ENCODE measurements at places on chromosomes 1 and 21. TPM values are rescaled to one million over a fixed set of nuclear protein-coding genes. Genes with fewer than 3 reads are reported as not detected.

DNA sequence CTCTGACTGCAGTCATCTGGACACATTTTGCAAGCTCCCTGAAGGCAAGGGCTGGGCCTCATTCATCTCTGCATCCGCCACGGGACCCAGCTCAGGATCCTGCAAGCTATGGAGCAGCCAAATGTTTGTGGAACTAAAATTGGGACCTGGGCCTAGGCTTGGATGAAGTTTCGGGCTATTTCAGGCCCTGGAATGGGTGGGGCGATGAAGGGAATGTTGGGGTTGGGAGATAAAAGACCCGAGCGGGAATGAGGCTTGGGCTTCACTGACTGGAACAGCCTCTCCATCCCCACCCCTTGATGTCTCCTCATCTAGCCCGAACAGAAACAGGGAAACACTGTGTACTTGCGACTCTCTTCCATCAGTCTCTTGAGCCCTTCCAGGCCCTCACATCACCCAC is 7.3 kb upstream of the AHCYL1 start:
- no peak overlapping the region for H3K27ac ChIP-seq
- DNase-seq, result no peak
- no peak overlapping the region for H3K4me3 ChIP-seq
- no peaks in the 10 kb centered on the region for H3K4me1 ChIP-seq
- H3K36me3 ChIP-seq, result no peaks in the 10 kb centered on the region
- H3K27me3 ChIP-seq, result no peaks in the 10 kb centered on the region

- no peak overlapping the region for H3K27ac ChIP-seq
- H3K27me3 ChIP-seq, result no peaks in the 10 kb centered on the region
- DNase-seq, result no peak
- H3K4me1 ChIP-seq, result no peaks in the 10 kb centered on the region
- H3K36me3 ChIP-seq, result no peaks in the 10 kb centered on the region
These were observed 61.0 kb upstream of the NBPF3 start for GRCh38 chr1:21378705-21379494.

DNA sequence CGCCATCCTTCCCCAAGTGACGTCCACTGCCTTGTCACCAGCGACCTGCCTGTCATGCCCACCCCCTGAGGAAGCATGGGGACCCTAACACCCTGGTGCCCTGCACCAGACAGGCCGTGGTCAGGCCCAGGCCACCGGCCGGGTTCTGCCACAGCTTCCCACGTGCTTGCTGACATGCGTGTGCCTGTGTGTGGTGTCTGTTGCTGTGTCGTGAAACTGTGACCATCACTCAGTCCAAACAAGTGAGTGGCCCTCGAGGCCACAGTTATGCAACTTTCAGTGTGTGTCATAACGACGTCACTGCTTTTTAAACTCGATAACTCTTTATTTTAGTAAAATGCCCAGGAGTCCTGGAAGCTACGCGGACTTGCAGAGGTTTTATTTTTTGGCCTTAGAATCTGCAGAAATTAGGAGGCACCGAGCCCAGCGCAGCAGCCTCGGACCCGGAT is 8.5 kb upstream of the CTRC start:
- H3K27me3 ChIP-seq, result no peaks in the 10 kb centered on the region
- H3K36me3 ChIP-seq, result no peaks in the 10 kb centered on the region
- no peak overlapping the region for H3K27ac ChIP-seq
- DNase-seq, result no peak
- H3K4me1 ChIP-seq, result no peaks in the 10 kb centered on the region

Gene LENEP
- not detected for total RNA-seq

DNA sequence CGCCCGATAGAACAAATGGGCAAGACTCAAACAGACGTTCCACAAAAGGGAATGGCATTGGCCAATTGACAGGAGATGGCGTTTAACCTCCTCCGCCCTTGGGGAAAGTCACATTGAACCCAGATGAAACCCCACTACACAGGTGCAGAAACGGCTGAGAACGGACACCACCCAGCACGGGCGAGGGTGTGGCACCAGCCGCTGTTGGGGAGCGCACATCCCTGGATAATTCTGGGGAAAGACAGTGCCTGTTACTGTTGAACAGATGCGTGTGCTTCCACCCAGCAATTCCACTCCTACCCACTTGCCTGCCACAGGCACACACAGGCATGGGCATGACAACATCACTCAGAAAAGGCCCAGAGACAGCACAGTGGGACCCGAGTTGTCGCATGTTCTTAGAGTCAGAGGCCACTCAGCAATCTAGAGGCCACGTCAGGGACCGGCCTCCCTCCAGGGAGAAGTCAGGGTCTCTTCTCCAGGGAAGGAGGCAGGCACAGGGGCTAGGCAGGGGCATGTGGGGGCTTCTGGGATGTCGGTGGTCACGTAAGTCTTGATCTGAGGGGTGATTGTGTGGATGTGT is 15.2 kb downstream of the PRXL2B start:
- peaks cover 22% of the 10 kb centered on the region for H3K27me3 ChIP-seq
- H3K36me3 ChIP-seq, result no peaks in the 10 kb centered on the region
- H3K4me1 ChIP-seq, result no peaks in the 10 kb centered on the region
- no peak overlapping the region for H3K4me3 ChIP-seq
- DNase-seq, result no peak

- peaks cover 31% of the 10 kb centered on the region for H3K4me1 ChIP-seq
- peak overlapping the region; percentile 76 for H3K27ac ChIP-seq
- H3K36me3 ChIP-seq, result no peaks in the 10 kb centered on the region
- no peaks in the 10 kb centered on the region for H3K27me3 ChIP-seq
- H3K4me3 ChIP-seq, result no peak overlapping the region
These were observed 177.9 kb downstream of the CLIC6 start for GRCh38 chr21:34846601-34847112.

- no peak overlapping the region for H3K4me3 ChIP-seq
- DNase-seq, result no peak
- H3K4me1 ChIP-seq, result no peaks in the 10 kb centered on the region
- no peak overlapping the region for H3K27ac ChIP-seq
These were observed 14.6 kb upstream of the LMO4 start for GRCh38 chr1:87314091-87314490.

GRCh38 chr1:180366371-180367068 is 135.9 kb downstream of the ACBD6 start:
- H3K4me1 ChIP-seq, result no peaks in the 10 kb centered on the region
- no peak for DNase-seq
- H3K36me3 ChIP-seq, result no peaks in the 10 kb centered on the region
- no peak overlapping the region for H3K27ac ChIP-seq

- no peaks in the 10 kb centered on the region for H3K36me3 ChIP-seq
- no peaks in the 10 kb centered on the region for H3K27me3 ChIP-seq
- no peaks in the 10 kb centered on the region for H3K4me1 ChIP-seq
- DNase-seq, result no peak
- H3K27ac ChIP-seq, result no peak overlapping the region
These were observed 113.9 kb upstream of the ZNF648 start for GRCh38 chr1:182175361-182175931.

DNA sequence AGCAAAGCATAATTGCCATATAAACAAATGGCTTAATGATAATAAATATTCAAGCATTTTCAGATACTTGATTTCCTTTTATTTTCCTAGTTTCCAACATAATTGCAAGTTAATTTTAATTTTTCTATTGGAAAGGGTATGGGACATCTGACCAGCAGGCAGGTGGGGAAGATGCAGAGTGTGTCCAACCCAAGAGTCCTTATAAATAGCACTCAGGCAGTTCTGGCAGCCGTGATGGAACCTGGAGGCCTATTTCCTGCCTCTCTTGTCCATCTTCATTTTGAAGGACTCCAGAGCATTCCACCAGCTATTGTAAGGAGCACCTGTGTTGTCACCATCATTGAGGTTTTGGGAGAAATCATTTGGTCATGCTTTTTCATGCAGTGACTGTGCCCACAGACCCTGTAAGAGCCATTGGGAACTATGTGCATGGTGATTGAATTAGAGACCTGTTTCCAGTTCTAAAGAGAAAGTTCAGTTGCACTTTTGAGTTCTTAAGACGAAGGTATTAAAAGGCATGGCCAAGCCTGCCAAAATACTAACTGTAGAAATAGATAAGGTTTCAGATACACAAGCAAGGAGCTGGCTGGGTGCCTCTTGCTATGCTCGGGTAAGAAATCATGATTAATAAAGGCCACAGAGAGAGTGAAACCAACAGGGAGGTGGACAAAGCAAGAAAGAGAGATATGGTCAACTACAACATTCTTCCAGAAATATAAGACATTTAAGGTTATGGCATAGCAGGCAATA is 92.3 kb downstream of the SPATA46 start:
- H3K36me3 ChIP-seq, result no peaks in the 10 kb centered on the region
- H3K4me1 ChIP-seq, result peaks cover 26% of the 10 kb centered on the region
- no peaks in the 10 kb centered on the region for H3K27me3 ChIP-seq
- no peak for DNase-seq
- peak overlapping the region; percentile 59 for H3K27ac ChIP-seq

- H3K27ac ChIP-seq, result peak overlapping the region; percentile 66
- H3K27me3 ChIP-seq, result no peaks in the 10 kb centered on the region
- H3K4me3 ChIP-seq, result no peak overlapping the region
- H3K36me3 ChIP-seq, result no peaks in the 10 kb centered on the region
- H3K4me1 ChIP-seq, result no peaks in the 10 kb centered on the region
These were observed 56.9 kb upstream of the NRIP1 start for GRCh38 chr21:15121655-15122120.

Gene TEKT2
- total RNA-seq, result 1.2 TPM

DNA sequence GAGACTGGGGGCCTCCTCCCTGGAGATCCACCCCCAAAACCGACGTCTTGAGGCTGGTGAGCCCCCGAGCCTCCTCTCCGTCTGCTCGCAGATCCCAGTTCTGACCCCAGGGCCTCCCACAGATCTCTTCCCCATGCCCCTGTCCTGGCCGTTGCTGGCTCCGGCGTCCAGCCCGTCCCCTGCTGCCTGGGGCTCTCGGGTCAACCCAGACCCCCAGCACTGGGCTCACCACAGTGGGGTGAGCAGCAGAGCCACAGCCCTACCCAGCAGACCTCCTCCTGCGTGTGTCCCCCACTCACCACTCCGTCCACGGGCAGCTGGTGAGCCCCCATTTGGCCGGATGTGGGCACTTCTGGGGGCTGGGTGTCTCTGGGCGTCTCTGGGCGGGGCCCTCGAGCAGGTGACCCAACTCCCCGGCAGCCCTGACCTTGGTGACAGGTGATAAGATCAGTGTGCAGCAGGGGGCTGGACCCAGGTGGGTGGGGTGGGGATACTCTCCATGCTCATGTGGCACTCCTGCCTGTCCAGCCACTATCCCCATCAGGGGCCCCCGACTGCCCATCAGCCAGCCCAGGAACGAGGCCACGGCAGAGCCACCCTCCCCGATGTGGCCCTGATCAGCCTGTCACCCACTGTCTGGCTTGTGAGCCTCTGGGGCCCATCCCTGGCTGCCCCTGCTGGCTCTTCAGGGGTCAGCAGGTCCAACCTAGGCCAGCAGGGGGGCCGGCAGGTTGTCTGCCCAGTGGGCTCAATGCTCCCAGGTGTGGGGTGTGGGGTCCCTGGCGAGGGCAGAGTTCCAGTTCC is 709 bp downstream of the TNFRSF14 start:
- H3K27me3 ChIP-seq, result no peaks in the 10 kb centered on the region
- H3K4me1 ChIP-seq, result peaks cover 15% of the 10 kb centered on the region
- DNase-seq, result no peak

Gene FAAH
- total RNA-seq, result 58.7 TPM

Gene CYP4Z1
- total RNA-seq, result 16.2 TPM

- H3K4me1 ChIP-seq, result no peaks in the 10 kb centered on the region
- H3K27me3 ChIP-seq, result no peaks in the 10 kb centered on the region
- H3K4me3 ChIP-seq, result no peak overlapping the region
- H3K27ac ChIP-seq, result no peak overlapping the region
- H3K36me3 ChIP-seq, result no peaks in the 10 kb centered on the region
These were observed 403.6 kb upstream of the PBX1 start for GRCh38 chr1:164155347-164155746.

Gene TNFSF4
- 1.9 TPM for total RNA-seq

Gene PSRC1
- total RNA-seq, result 4.3 TPM

GRCh38 chr1:204127597-204128242 is 24.1 kb downstream of the ETNK2 start:
- no peak overlapping the region for H3K4me3 ChIP-seq
- H3K36me3 ChIP-seq, result no peaks in the 10 kb centered on the region
- H3K4me1 ChIP-seq, result peaks cover 27% of the 10 kb centered on the region
- no peaks in the 10 kb centered on the region for H3K27me3 ChIP-seq
- DNase-seq, result peak; percentile 46

- no peaks in the 10 kb centered on the region for H3K27me3 ChIP-seq
- no peaks in the 10 kb centered on the region for H3K36me3 ChIP-seq
- H3K4me1 ChIP-seq, result no peaks in the 10 kb centered on the region
- H3K4me3 ChIP-seq, result no peak overlapping the region
These were observed 45.5 kb downstream of the PRDM15 start for GRCh38 chr21:41833497-41834115.

GRCh38 chr1:23594927-23595353 is 35.6 kb upstream of the ID3 start:
- no peak overlapping the region for H3K4me3 ChIP-seq
- no peak overlapping the region for H3K27ac ChIP-seq
- DNase-seq, result no peak
- no peaks in the 10 kb centered on the region for H3K27me3 ChIP-seq
- H3K36me3 ChIP-seq, result no peaks in the 10 kb centered on the region

Gene CHRM3
- 4.6 TPM for total RNA-seq

Gene LIN28A
- total RNA-seq, result not detected

- no peak for DNase-seq
- no peaks in the 10 kb centered on the region for H3K27me3 ChIP-seq
- H3K4me1 ChIP-seq, result no peaks in the 10 kb centered on the region
- H3K36me3 ChIP-seq, result no peaks in the 10 kb centered on the region
These were observed 1.6 kb downstream of the PBX1 start for GRCh38 chr1:164560556-164560955.

DNA sequence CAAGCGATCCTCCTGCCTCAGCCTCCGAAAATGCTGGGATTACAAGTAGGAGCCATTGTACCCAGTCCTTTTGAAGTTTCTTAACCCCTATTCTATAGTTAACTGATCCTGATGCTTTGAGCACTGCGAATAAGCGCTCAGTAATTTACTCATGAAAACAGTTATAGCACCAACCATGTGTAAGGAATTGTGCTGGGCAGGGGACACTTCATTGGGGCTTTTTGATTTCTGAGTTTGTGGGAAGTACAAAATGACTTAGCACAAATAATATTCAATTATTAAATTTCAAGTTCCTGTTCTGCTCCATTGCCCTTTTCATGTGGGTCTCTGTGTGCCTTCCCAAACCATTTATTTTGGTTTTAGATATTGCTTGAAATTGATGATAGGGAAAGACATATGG is 6.2 kb upstream of the HIPK1 start:
- H3K27ac ChIP-seq, result no peak overlapping the region
- no peaks in the 10 kb centered on the region for H3K36me3 ChIP-seq
- no peaks in the 10 kb centered on the region for H3K4me1 ChIP-seq
- H3K27me3 ChIP-seq, result no peaks in the 10 kb centered on the region

Gene PUSL1
- total RNA-seq, result 16.0 TPM

GRCh38 chr1:203056012-203056411 is 29.7 kb downstream of the PPFIA4 start:
- no peak for DNase-seq
- no peaks in the 10 kb centered on the region for H3K4me1 ChIP-seq
- H3K4me3 ChIP-seq, result no peak overlapping the region
